ENCODE measurements at places on chromosomes 6 and 20.

DNA sequence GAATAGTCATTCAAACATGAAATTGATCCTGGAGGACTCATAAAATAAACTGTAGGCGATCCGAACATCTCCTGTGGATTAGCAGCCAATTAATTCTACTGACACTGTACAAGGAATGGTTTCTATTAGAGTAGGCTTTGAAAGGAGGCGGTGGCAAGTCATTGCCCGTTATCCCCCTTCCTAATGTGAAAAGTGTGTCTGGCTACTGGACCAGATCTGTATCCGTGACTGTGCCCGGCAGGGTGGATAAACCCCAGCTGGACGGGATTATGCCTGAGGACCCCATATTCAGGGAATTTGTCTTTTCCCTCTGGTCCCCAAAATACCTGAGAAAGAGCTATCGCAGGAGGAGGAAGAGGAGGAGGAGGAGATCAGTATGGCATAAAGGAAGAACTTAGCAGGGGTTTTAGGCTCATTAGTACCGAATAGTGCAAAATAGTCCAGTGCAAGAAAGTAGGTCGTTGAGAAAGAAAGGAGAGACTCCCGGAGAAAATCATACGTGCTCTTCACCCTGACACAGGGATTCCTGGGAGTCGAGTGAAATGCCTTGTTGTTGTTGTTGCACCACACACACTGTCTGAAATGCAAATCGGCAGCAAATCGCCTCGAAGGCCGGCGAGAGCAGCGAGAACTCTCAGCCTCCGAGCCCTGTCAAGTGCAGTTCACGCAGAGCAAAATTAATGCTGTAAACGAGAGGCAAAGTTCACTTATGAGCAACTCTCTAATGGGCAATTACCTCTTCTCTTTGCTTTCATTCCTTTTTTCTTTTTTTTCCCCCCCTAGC, 178.9 kb upstream of the ARID1B start:
- no peak for DNase-seq

DNA sequence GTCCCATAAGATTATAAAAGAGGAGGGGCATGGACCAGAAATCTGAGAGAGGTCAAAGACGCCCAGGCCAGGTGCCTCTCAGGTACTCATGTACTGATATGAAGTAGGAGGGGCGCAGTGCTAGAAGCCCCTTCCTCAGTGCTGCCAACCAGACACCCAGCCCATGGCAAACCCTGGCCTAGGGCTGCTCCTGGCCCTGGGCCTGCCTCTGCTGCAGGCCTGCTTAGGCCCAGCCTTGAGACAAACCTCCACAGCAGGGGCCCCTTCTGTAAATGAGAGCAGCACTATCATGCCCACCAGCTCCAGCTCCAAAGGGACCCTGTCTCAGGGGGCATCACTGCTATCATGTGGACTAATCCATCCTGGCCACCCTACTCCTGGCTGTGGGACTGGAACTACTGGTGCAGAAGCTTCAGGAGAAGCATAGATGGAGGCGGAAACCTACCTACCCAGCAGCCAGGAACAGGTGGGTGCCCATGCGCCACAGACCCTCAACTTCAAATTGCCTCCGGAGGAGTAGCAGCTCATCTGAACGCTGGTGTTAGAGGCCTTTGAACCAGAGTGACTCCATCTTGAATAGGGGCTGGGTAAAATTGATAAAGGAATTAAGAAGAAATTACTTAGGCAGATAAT, 72.4 kb upstream of the LGSN start:
- no peak for DNase-seq

- no peak for DNase-seq
Observed at GRCh38 chr6:3456395-3456897, 404 bp downstream of the SLC22A23 start.

DNA sequence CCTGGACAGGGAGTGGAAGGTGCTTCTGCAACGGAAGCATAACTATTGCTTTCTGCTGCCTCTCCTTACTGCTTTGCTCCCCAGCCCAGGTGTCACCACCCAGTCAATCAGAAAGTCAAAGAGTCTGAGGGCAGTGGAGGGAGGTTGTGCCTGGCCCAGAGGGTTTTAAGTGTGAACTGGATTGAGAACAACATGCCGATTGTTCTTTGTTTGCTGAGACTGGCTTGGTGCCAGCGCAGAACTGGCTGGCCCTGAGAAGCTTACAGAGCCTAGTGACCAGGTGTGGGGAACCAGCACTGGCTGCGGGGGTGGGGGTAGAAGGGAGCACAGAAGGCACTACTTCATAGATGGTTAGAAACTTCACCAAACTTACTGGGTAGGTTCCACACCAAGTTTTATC, 31.1 kb upstream of the ENPP4 start:
- peak; percentile 36 for DNase-seq

Data from left ventricle myocardium inferior (tissue), 1 donor.